ENCODE measurements at places on chromosomes 7 and 10.

- DNase-seq: no peak
These were observed 53.0 kb upstream of the AGR3 start for GRCh38 chr7:16934722-16935340.

DNA sequence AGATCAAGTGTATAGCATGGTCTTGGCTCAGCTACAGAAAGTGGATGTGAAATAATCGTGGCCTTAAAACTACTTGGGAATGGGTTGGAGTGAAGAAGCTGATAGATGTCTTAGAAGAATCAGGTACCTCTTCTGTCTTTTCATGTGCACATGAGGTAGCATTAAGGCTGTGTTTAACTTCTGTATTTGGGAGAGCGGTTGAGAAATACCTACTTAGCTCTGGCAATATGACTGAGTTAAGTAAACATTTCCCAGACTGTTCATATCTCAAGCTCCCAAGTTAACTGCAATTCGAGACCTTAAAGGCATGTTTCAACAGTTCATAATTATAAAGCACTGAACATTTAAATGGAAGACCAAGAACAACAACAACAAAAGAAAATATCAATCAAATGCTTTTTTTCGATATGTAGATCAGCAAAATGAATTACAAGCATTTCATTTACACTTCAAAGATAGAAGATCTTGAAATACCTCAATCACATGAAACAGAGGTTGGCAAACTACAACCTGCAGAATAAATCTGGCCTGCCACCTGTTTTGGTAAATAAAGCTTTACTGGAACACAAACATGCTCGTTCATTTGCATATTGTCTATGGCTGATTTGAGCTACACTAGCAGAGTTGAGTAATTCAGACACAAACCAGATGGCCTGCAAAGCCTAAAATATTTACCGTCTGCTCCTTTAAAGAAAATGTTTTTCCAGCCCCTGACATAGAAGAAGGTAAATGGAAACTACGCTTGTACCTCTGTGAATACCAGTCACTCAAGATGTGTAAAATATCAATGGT is 337.1 kb upstream of the GLI3 start:
- no peak for DNase-seq

GRCh38 chr10:131746785-131747184 is 154.0 kb upstream of the PPP2R2D start:
- DNase-seq: no peak

DNA sequence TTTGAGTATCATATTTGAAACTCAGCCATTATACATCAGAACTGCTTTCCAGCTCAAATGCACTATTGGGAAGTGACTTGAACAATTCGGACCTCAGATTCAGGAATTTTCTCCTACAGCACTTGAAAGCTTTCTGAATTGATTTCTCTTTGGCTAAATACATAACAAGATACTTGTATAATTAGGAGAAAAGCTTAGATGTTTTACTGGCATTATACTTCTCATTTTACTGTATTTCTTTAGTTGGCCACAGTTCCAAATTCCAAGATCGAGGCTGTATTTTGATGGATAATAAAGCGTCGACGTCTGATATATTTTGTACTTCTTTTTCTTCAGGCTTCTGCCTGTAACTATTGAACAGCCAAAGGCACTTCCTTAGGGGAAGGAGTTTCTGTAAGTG is 26.7 kb upstream of the LYZL2 start:
- DNase-seq: no peak

DNA sequence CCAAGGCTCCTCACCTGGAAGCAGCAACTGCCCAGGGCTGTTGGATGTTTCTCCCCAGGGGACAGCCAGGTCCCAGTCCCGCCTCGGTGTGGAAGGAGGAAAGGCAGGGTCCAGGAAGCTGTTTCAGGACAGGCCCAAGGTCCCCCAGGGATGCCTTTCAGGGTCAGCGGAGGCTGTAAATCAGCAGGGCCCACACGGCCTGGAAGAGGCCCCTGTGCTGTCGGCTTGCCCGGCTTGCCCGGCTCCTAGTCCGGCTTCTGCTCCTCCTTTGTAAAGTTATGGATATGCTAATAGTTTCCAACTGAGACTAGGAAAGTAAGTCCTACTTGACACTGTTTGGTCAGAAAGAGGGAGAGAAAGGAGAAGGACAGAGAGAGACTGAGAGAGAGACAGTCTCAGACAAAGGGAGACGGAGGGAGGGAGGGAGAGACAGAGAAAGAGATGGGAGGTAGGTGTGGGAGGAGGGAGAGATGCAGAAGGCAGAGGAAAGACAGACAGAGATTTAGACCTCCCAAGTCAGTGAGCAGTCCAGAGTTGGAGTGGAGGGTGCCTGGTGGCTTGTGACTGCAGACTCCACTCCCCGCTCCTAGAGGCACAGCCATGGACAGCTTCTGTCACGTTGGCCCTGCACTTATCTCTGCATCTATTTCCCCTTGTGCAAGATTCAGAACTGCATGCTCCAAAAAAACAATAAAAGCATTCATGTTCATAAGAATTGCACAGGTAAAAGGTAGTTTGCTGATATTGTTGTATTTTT is 10.5 kb downstream of the IKZF1 start:
- DNase-seq: no peak

GRCh38 chr7:149733924-149734790 is 39.2 kb downstream of the ZNF467 start:
- DNase-seq: no peak

DNA sequence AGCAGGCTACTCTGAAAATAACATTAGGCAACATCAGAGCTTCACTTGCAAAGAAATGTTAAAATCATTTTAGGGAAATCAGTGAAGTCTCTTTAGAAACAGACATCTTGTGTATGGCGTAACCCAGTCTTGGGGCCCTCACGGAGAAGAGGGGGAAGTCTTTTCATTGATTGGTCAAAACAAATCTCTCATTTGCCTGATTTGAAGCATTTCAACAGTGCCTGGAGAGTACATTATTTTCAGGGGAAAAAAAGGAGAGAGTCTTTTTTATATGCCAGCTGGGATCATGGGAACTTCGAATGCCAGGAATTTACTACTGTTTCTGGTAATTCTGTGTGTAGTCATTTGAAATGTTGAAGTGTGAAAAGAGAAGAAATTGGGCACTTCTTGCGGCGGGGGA is 471.4 kb downstream of the PLXDC2 start:
- DNase-seq: no peak

DNA sequence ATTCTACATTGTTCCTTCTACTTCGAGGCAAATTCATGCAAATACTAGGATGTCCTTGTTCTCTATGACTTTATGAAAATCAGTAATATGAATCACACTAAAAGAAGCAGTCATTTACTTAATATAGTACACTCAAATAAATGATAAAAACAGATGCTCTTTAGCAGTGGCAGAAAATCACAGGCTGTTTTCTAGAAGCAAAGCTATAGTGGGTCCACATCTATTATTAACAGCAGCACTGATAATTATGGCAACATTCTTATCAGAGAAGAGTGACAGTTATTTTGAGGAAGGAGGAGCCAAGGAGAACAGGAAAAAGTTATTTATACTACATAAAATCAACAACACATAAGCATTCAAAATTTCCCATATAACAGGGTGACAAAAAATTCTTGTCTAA is 16.5 kb downstream of the KIF5B start:
- no peak for DNase-seq

DNA sequence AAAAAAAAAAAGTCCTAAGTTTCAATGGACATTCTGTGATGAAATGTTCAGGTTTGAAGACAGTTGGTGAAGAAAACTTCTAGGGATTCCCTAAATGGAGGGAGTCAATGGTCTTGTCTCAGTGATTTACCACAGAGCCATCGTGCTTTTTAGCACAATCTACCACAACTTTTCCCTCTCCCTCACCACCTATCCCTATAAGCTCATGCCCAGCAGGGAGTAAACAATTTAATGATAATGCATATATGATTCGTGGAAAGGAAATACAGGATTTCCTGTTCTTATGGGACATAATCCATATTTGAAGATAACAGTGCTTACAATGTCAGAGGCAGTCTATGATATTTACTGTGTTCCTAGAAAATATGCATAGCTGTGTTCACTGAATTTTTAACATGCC is 38.4 kb upstream of the CD36 start:
- DNase-seq: no peak

GRCh38 chr10:76080451-76080850 is 649.0 kb downstream of the LRMDA start:
- no peak for DNase-seq

- DNase-seq: no peak
These were observed 5.5 kb upstream of the MDFIC start for GRCh38 chr7:114916261-114916892.

DNA sequence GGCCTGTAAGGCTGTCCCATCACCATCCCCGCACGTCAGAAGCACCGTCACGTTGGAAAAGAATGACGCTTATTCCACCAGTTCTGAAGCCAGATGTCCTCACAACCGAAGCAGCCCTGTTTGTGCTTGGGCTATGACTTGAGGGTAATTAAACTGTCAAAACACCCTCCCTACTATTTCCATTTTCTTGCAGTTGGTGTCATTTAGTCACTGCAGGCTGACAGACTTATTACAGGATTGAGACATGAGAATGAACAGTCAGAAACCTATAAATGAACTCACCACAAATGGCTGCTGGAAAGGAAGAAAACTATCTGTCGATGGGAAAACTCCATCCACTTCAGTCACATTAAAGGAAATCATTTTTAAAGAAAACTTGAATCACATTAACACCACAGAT is 85.3 kb downstream of the VOPP1 start:
- no peak for DNase-seq

GRCh38 chr7:33410266-33410665 is 280.9 kb downstream of the BBS9 start:
- DNase-seq: no peak

- no peak for DNase-seq
These were observed 74.8 kb downstream of the LCOR start for GRCh38 chr10:96906864-96907263.

DNA sequence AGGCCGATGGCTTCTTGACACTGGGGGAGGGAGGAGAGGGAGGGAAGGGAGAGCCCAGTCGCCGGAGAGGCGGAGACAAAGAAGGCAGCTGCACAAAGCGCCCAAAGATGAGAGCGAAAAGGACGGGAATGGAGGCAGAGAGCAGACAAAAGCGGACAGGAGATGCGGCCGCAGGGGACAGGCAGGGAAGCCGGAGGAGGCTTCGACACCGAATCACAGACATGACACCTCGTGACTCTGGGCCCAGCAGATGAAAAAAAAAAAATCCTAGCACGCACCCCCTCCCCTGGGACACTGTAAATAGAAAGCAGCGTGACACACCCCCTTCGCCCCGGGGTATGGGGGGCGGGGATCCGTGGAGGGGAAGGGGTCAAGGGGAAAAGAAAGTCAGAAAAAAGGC is 976 bp downstream of the NAT16 start:
- DNase-seq: peak; percentile 81

GRCh38 chr7:71497256-71497946 is 365.5 kb downstream of the GALNT17 start:
- no peak for DNase-seq

- DNase-seq: no peak
These were observed 333.7 kb downstream of the GFRA1 start for GRCh38 chr10:115939101-115939854.

DNA sequence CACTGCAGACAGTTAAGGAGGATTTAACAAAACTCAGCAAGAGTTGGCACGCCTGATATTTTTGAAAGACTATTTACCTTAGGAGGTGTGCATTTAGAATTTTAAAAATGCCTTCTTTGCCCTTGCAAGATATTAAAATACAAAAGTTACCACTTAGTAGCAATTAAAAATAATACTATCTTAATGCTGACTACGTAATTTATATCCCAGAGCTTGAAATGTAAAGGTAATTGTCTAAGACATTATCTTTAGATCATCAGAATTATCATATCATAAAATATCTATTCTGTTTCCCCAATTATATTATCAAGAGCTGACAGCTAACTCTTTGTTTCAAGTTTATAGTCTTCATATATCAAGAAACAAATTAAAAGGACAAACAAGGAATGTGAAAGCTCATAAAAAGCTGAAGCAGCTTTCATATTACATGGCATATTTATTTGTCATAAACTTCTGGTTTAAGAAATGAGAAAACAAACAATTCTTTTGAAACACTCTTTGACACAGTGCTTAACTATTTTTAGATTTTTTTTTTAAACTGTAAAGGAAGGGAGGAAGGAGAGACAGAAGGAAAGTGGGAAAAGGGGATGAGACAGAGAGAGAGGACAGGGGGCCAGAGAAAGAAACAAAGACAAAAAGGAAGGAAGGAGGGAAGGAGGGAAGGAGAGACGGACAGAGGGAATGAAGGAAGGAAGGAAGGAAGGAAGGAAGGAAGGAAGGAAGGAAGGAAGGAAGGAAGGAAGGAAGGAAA is 73.5 kb downstream of the RTKN2 start:
- DNase-seq: no peak

DNA sequence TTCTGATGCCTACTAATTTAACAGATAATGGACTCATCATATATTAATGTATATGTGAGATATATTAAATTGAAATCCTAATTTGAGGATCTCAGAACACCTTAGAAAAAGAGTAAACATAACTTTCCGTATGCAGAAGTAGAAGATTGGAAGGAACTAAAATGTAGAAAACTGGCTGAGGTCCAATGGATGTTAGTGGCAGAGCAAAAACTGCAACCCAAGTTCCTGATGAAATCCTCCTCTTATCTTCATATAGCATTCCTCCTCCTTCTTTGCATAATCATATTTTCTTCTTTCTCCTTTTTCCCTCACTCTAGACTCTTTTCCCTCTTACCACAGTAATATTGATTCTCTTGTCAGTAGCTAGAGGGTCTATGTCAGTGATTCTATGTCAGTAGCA is 6.0 kb downstream of the INA start:
- DNase-seq: no peak

DNA sequence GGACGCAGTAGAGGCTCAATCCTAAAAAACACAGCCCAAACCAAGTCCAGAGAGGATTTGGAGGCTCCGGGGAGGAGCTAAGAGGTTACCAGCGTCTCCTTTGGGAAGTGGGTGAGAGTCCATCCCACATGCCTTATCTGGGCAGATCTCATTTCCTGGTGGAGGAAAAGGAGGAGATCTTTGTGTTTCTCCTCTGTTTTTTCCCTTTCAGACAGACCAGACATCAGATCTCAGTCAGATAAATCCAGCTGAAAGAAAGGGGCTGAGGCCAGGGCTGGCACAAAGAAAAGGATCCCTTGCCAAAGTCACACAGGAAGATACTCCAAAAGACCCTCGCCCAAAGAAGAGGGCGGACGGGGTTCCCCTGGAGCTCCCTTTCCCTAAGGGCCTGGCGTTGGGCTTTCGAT is 58.3 kb upstream of the COMTD1 start:
- DNase-seq: no peak

DNA sequence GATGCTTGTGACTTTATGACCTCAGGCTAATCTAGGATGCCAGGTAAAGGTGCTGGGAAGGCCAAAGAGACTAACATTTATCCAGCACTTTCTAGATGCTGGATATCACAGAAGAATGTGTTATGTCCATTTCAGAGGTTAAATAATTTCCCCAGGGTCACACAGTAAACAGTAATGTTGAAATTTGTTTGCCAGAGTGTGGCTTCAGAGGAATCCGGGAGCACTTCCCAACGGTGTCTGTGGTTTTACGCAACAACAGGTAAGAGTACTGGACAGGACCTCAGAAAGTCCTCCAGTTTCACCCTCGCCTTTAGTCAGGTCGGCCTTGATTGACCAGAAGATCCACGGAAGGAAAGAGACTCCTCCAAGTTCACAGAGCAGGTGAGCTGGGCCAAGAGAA is 1.7 kb downstream of the SHTN1 start:
- no peak for DNase-seq

All from neural progenitor cell (in vitro differentiated cells).